Stimulated activated CD4-positive, alpha-beta T cell treated with anti-CD3 and anti-CD28 coated beads, Interleukin-1b, Interleukin-23, amount 100 ng/mL, for 1 hour (primary cell): ENCODE measurements at places on chromosomes 4 and X.

DNA sequence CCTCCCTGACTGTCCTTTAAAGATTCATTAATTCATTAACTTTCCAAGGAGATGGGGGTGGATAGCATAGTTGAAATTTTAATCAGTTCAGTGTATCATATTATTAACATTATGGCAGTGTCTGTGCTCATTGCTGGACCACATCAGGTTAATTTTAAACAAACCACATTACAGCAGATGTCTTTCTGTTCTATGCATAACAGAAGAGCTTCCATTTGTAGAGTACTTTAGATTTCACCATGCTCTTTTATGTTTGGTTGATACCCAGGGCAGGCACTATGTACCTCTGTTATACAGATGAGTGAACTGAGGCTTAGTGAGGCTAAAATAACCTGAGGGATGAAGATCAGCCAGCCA is 41.1 kb downstream of the AFF2 start:
- no peak for DNase-seq

GRCh38 chr4:176188654-176189053 is 6.7 kb downstream of the SPATA4 start:
- DNase-seq, result no peak

GRCh38 chrX:71871367-71871766 is 39.3 kb upstream of the NHSL2 start:
- DNase-seq, result no peak

GRCh38 chrX:47579537-47579936 is 2.7 kb upstream of the TIMP1 start:
- DNase-seq, result no peak

GRCh38 chr4:140807491-140808252 is 51.5 kb upstream of the TBC1D9 start:
- DNase-seq, result no peak

DNA sequence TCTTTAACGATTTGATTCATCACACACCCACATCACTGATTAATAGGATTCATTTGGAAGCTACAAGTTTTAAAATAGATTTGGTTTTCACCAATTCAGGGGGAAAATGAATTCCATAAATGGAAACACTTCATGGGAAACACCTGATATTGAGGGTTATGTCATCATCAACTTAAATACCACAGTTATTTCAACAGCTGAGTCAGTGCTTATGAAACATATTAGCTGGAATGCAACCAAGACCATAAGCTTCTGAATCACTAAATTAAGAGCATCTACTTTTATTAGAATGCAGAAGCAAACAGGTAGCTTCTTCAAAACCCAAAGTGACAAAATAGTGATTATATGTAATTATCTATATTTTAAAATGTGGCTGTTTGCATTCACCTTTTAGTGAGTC is 207.8 kb upstream of the DCAF8L1 start:
- no peak for DNase-seq

DNA sequence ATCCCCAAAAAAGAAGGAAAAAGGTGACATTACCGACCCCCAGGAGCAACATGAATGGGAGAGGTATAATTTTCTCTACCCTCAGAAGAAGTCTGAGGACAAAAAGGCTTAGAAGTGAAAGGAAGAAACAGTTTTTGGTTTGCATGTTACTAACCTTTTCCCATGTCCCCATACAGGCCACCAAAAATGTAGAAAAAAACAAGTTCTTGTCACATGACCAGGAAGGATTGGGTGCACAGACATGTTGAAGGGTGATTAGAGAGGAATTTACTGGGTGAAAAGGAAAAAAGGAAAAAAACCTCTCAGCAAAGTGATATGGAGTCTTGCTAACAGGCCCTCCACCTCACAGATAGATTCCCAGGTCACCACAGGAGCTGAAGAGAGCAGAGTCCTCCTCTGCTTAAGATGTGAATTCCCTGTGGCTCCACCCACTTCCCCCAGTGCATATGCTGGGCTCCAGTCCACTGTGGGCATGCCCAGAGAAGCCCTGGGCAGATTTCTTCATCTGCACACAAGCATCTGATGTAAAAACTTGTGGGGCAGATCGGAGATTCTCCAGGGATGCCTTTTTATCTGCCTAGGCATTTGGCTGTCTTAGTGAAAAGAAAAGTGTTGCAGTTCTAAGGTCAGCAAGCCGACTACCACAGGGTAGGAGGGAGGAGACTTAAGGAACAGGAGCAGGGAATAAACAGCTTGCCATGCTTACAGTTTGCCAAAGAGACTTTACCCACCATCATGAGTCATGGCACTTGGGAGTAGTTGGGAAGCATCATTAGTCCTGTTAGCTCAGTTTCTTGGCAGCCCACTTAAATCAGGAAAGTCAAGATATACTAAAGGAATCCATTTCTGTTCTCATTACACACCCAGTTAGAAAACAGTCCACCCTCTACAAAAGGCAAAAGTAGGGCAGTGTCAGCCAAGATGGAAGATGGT is 25.0 kb upstream of the PASD1 start:
- DNase-seq, result no peak
